ENCODE measurements at places on chromosomes 5 and 9.

DNA sequence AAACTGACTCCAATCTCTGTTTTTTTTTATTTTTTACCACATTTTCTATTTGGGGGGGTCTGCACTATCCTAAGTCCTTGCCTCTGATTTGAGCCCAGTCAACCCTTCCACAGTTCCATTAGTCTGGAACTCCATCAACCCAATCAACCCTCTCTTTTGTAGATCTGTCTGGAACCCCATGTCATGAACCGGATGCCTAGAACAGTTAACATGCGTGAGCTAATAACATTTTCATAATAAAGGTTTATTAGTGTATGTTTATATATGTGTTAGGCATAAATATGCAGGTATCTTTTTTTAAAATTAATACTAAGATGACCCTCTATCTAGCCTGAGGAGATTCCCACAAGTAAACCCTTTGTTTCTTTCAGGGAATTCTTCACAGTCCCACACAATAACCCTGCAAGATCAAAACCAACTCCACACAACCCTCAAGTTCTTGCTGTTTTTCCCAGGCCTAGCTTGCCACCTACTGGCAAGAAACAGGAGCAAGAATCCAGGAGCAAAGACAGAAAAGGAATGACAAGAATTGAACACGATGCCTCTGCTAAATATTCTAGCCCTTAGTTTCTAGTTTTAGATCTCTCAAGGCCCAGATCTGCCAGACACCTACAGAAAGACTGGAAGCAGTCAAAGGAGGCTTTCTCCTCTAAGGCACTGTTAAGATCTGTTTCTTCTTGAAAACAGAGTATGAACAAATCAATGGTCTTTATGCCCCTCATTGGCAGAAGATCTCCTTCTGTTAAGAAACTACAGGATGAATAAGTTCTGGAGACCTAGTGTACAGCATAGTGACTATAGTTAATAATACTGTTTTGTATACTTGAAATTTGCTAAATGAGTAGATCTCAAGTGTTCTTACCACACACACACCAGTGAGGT, 100.4 kb downstream of the TRIM36 start:
- DNase-seq, result no peak

DNA sequence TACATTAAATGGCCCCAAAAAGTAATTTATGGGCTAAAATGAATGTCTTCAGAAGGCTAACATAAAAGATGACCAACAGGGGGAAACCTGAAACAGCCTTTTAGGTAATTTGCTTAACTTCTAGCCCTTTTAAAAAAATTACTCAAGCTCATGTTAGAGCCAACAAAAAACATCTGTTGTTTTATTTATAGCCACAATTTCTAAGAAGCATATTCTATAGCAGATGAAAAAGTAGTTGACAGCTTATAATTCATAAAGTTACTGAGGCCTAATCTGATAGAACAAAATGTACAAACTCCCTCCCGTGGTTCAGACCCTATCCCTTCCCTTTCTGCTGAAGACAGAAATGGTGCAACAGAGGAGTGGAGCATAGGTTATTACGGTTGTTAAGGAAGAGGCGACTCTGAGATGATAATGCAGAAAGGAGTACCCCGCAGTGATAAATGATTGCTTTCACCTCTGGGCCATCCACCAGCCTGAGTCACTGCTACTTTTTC, 46.1 kb downstream of the PIK3R1 start:
- DNase-seq, result no peak

DNA sequence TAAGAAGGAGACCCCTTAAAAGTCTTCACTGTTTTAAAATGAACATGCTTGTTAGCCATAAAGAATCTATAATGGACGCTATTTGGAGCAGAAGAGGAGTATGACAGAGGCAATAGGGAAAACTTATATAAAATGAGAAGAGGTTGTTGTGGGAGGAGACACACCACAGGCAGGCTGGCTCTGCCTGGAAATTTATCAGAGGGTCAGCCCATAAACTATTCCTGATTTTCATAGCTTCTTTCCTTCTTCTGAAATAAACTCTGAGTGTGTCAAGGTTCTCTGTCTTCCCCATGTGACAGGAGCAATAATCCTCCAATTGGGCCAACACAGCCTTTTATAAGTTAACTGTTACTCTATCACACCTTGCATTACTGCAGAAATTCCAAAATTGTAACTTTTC, 19.6 kb upstream of the RUSC2 start:
- DNase-seq, result no peak

DNA sequence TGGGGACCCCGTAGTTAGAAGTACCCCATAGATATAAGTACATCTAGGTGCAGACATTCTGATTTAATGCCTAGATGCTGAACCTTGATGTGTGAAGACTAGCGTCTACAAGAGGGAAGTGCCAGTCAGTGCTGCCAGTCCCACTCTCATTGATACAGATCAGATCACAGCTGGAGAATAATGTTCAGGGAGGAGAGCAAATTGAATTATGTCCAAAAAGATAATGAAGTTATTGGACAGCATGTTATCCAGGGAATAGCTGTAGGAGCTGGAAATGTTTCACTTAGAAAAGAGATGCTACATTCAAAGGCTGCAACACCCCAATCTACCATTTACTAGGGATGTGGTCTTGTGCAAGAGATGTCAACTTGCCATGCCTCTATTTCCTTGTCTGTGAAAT, 15.9 kb upstream of the RNF183 start:
- DNase-seq, result no peak

- no peak for DNase-seq
Measured at GRCh38 chr5:76874088-76874581, 24.3 kb downstream of the S100Z start.

- no peak for DNase-seq
Measured at GRCh38 chr9:121837113-121837961, 185.9 kb downstream of the DAB2IP start.

- DNase-seq, result no peak
Measured at GRCh38 chr5:6700685-6701355, 12.4 kb upstream of the TENT4A start.

DNA sequence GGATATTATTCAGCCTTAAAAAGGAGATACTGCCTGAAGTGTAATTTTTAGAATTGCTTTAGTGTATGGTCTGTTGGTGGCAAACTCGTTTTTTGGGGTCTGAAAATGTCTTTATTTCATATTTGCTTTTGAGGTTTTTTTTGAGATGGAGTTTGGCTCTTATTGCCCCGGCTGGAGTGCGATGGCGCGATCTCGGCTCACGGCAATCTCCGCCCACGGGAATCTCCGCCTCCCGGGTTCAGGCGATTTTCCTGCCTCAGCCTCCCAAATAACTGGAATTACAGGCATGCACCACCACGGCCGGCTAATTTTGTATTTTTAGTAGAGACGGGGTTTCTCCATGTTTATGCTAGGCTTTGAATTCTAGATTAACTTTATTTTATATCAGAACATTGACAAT, 20.2 kb upstream of the PCDHB1 start:
- DNase-seq, result no peak

- DNase-seq, result no peak
Measured at GRCh38 chr9:113538701-113539430, 75.3 kb downstream of the RGS3 start.

DNA sequence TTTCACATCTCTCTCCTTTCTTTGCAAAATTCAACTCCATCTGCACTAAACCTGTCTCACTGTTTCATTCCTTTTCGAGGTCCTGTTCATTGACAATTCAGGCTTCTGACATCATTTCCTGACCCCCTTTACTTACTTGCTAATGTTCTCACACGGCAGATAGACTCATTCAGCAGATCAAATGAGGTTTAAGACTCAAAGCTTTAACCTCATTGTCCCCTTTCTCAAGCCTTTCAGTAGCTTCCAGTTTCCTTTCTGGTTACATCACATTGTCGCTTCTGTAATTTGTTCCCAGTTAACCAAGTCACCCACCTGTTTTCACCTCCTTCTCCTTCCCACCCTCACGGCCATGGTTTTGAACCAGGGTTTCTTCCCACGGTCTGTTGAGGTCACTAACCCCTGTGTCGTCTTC, 143.4 kb upstream of the OTULINL start:
- DNase-seq, result no peak

- no peak for DNase-seq
Measured at GRCh38 chr9:109681301-109681700, 98.7 kb upstream of the PALM2AKAP2 start.

DNA sequence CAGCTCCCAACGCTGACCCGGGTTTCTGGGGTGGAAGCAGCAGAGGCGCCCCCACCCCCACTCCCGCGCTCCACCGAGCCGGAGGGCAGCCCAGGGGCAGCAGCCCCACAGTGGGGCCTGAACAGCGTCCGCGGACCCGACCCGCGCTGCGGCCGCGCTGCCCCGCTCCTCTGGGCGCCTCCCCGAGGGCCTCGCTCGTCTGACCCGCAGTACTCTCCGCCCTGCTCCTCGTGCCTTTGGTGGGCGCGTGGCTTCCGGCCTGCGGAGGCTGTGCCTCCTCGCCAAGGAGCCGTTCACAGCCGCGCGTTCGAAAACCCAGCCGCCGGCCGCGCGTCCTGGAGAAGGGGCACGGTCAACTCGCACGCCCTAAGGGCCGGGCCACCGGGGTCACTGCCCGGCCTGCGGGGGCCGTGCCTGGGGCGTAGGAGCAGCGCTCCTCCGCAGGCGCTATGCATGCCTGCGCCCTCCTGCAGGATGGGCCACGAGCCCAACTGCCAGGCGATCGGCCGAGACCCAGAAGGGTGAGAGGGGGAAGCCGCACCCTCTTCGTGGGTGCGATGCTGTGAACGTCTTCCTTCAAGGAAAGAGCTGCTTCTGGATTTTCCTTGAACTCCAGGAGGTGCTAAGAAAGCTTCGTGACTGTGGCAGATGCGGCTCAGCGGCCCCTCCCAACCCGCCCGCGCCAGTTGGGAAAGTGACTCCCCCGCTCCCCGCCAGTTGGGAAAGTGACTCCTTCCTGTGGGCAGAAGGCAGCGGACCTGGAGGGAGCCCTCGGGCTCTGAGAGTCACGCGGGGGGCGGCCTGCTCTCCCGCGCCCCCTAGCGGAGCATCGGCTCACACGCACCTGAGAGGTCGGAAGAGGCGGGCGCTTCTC, 82.7 kb downstream of the HSD17B3 start:
- peak; percentile 16 for DNase-seq

DNA sequence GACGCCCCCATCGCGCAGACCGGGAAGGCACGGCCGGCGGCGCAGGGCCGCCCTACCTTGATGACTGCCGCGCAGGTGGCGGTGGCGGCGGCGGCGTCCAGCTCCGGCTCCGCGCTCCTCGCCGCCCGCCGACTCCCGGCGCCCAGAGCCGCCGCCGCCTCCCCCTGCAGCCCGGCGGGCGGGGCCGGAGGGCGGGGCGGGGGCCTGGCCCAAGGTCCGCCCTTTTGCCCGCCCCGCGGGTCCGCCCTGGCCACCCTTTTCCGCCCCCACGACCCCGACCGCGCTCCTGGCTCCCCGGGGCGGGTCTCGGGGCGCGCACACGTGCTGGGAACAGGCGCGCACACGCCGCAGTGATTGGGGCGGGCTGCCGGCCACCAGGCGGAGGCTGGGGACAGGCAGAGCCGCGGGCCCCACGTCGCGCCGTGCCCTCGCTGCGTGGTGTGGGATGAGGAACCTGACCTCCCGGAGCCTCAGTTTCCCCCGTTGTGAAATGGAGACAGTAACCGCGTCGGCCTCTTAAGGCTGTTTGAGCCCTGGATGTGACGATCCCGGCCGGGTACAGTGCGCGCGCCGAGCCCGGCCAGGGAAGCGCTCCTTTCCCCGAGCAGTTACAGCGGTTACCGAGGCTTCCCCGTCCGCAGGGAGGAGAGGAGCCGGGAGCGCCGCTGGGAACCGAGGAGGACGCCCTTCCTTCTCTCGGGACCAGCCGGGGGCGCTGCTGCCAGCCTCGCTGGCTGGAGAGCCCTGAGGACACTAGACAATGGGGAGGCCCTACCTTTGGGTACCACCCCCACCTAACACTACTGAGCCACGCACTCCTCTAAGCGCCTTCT, at the start of gene CORO2A:
Gene CORO2A (minus strand): TSS at position 135 of the 833 bp plus-strand sequence. CDS start 34,977 bp downstream, outside the sequence.
- no peak for DNase-seq
